ENCODE measurements at places on chromosomes 7 and 10.

DNA sequence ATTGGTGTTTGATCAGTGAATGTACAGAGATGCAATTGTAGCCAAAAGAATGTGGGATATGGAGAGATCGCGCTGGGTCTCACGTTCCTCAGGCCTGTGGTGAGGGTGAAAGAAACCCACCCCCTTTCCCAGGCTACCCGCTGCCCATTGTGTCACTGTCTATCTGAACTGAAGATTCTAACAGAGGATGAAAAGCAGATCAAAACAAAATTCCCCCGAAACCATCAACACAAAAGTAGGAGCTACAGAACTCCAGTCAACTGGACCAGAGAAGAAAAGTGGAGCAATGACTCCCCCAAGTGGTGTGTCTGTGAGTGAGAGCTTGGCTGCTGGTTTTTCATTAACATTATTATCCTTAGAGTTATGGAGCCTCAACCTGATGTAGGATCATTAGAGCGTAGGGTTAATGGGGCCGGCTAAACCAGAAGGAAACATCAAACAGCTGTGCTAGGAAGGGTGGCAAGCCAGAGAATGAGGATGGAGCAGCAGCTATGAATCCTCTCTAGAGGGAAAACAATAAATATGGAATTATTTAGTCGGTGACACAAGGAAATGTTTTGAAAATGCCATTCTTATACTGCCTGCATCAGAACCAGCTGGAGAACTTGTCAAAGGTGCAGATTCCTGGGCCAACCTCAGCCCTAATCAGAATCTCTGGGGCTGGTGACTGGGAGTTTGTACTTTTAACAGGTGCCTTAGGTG is 38.3 kb downstream of the AKR1B1 start:
- peak; percentile 39 for DNase-seq

DNA sequence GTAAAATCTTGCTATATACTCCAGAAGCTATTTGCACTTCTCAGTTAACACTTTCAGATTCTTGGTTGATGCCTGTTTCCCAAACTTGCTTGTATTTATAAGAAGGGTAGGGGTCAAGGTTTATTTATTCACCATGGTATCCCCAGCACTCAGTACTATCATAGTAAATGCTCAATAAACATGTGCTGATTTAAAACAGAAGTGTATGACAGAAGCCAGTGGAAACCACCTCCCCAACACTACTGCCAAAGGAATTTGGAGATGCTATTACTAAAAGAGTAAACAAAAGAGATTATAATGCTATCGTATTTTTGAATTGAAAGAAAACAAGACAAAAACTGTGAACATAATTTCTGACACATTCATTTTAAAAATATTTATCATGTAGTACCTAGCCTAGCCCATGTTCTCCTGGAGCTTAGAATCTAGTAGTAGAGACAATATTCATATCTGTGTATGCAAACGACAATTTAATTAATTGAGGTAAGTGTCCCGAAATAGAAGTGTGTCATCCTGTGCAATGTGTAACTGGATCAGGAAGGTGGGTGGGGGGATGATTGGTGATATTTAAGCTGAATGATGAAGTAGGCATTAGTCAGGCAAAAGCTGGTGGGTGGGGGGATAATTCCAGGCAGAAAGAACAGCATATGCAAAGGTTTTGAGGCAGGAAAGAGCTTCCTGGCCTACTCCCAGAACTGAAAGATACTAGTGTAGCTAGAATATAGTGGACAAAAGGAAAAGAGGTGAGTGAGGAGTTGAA is 77.5 kb downstream of the HGF start:
- DNase-seq, result no peak

GRCh38 chr10:31490858-31491504 is 172.0 kb downstream of the ZEB1 start:
- peak; percentile 48 for DNase-seq

- DNase-seq, result no peak
Measured at GRCh38 chr10:2244471-2244870, 507.1 kb upstream of the ADARB2 start.

GRCh38 chr10:85318809-85319807 is 990.7 kb downstream of the CCSER2 start:
- no peak for DNase-seq

DNA sequence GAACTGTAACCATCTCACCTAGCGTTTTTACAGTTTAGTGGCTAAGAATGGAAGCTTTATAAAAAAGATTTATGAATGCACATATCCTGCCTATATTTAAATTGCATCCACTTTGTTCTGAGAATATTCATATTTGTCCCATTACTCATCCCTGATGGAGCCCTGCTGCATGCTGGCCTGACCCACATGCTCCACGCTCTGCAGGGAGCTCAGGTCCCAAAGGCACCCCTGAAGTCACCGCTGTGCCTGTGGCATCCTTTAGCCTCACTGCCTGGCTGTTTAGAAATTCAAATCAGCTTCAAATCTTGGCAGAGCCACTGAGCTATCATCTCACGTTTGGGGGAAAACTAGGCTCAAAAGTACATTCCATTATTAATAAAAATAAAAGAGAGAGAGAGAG is 24.4 kb downstream of the C10orf90 start:
- DNase-seq, result no peak

DNA sequence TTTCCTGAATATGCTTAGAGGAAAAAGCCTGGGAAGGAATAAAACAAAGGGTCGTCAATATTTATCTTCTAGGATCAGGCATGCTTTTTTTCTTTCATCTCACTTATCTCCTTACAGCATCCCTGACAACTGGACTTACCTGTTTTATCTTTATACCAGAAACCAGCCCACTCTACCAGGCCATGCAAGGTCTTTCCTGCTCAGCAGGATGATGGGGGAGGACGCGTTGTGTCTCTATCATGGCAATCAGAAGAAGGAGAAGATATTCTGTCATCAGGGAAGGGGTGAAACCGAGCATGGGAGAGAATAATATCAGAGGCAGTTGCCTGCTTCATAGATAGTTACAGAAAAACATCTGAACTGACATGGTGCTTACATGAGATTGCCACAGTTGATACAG is 445.6 kb downstream of the DPP6 start:
- DNase-seq, result no peak

- DNase-seq, result no peak
Measured at GRCh38 chr7:29619848-29620555, 56.4 kb downstream of the PRR15 start.

GRCh38 chr7:111266613-111267012 is 175.7 kb downstream of the LRRN3 start:
- DNase-seq, result no peak

GRCh38 chr7:112462236-112462635 is 12.0 kb downstream of the IFRD1 start:
- peak; percentile 49 for DNase-seq

GRCh38 chr7:63925626-63926460 is 72.8 kb upstream of the ZNF722 start:
- DNase-seq, result no peak

GRCh38 chr10:22505911-22506685 is 160.8 kb downstream of the SPAG6 start:
- DNase-seq, result no peak

GRCh38 chr10:63666836-63667383 is 145.7 kb downstream of the REEP3 start:
- peak; percentile 53 for DNase-seq

DNA sequence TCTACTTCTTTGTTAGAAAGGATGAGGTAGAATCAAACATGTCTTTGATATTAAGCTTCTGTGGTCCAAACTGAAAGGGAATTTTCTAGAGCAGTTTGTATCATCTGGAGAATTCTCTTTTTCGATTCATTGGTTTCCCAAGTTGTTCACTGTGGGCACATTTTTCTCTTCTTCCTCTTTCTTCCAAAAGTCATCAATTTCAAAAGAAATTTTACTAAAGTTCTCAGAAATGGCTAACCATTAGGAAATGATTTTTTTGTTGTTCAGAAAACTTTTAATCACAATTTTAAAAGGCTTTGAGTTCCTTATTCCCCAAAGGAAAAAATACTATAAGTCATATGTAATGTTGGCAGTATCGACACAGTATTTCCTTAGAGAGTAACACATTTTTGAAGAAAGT is 28.3 kb upstream of the CCDC6 start:
- DNase-seq, result peak; percentile 57

GRCh38 chr7:50956522-50957155 is 173.9 kb upstream of the GRB10 start:
- no peak for DNase-seq

DNA sequence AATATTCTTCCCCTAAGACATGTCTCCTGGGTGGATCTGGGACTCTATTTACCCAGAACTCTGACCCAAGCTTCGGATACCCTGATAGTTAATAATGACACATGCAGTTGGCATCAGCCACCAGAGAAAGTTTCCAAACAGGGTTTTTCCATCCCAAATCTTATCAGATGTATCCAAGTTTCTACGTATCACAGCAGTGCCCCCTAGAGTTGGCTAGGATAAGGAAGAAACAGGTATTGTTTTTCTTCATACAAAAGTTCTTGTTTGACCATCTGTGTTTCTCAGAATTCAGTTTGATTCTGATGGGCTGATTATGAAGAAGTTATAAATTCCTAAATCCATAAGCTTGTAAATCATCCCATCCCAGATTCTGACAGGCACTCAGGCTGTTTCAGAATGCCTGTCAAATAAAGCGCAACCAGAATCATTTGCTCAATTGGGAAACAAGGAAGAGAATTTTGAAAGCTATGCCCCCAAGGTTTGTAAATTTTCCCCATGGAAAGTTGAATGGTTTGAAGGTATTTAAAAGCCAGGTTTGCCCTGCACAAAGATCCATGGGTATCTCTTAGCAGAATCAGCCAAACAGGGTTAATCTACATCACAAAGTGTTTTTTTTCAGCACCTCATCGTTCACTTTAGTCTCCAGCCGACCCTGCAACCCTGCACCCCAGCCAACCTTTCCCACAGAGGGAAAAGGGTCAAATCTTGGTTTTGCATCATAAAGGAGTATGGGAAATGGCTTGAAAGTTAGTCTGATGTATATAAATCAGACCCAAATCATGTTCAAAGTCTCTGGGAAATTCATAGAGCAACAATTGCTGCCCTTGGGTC is 47.4 kb downstream of the NRAP start:
- peak; percentile 27 for DNase-seq

DNA sequence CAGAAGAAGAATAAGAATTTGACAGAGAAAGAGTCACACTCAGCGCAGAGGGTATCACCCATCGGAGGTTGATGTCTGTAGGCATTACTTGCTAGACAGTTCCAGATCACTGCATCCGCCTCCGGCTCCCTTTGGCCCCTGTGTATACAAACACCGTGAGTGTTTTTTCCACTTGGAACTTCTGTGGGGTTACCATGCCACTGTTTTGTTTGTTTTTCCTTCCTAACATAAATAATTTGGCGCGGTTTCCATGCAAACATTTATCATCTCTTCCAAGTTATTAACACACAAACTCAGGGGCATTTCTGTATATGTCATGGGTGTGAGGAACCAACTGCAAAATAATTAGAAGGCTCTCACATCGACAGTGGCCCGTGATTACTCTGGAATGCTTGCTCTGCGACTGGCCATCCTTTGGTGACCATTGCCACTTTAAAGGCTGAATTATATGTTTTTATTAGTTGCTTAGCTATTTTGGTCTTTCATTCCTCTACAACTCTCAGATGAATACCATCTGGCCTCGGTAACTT is 612.2 kb upstream of the MKI67 start:
- no peak for DNase-seq

GRCh38 chr7:52352013-52352981 is 683.1 kb upstream of the POM121L12 start:
- DNase-seq, result no peak

DNA sequence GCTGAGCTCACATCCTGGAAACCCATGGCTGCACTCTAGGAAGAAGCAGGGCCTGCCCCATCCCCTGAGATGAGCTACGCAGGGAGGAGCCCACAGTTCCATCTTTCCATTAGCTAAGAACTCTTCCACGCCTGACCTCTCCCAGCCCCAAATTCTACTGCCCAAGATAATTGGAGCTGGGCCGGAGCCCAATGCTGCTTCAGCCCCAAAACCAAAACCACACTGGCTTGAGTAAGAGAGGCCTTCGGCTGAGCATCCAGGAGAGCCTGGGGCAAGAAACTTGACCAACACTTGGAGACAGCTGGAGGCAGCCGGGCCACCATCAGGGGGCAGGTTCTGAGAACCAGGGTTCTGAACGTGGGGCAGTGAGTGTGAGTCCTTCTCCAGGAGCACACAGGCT is 116.1 kb upstream of the ZMIZ1 start:
- DNase-seq, result no peak

DNA sequence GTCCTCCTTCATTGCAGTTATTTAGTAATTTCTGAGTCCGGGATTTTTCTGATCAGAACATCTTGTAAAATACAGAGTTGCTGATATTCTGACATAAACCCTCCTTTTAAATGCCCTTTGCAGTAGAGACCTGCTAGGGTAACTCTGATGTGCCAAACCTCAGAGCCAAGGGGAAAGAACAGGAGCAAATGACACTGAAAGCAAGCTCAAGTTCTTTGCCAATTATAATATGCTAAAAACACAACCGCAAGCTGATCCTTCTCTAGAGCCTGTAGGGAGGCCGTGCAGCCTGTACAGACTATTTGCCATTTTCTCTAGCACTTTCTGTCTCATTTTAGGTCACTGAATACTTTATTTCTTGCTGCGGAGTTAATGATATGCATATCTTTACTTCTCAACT is 240.4 kb downstream of the CAMK1D start:
- no peak for DNase-seq

- no peak for DNase-seq
Measured at GRCh38 chr7:111530356-111530668, 32.0 kb downstream of the IMMP2L start.

DNA sequence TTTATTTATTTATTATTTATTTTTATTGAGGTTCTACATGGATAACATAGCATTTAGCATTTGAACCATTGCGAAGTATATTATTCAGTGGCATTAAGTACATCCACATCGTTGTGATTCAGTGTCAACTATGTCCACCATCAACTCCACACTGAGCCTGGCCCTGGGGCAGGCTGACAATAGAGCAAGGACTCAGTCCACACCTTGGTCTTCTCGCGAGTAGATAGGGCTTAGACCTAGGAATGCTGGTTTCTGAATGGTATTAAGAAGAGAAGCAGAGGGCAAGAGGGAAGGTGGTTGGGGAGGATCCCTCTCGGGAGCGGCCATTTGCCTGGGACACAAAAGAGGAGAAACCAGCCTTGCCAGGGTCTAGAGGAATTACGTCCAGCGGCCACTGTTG is 599.2 kb upstream of the MGMT start:
- DNase-seq, result no peak

GRCh38 chr10:5840314-5841307 is 27.4 kb upstream of the GDI2 start:
- DNase-seq, result no peak

DNA sequence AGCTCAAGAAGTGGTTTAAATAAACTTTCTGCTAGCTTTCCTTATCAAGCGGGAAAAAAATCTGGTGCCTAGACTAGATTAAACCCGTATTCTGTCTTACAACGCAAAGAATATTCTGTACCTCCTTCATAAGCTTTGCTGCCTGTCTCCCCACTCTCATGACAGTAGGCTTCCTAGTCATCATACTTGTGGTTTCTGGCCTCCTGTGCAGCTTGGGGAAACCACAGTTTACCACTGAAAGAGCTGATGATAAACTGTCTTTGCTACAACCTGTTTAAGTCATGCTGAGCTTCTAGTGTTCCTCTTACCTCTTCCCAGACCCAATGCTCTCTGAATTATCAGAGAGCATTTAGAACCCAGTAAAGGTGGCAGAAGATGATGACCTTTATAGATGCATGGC is 55.0 kb downstream of the PODXL start:
- DNase-seq, result peak; percentile 45
